ENCODE measurements at places on chromosomes 4 and X.

DNA sequence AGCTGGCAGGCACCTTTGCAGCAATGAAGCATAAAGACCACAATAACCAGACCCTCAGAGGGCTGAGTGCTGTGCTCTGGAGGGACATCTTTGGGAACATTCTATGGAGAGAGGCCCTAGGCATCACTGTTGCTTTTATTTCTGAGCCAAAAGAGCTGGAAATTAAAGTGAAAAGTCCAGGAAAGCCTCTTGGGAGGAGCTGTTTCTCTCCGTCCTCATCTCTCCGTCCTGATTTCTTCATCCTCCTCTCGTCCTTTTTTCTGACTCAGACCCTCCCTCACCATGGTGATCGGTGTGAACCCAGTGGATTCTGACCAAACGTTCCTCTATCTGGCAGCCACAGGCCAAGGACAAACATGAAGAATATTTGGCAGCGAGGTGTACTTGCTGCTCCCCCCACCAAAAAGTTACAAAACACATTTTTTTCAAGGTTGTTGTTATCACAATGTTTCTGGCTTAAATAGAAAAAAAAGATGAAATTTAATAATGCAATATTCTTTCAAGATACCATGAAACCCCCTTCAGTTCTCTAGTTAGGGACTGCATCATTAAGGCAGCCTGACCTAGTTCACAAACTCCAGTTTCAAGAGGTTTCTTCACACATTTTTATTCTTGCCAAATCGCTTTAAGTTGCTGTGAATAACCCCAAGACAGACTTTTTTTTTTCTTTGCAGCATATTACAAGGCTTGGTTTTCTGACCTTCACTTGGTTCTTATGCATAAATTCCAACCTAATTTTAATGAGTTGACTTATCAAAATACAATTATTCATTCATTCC lies 80.2 kb downstream of the SCD5 start:
- DNase-seq, result no peak

DNA sequence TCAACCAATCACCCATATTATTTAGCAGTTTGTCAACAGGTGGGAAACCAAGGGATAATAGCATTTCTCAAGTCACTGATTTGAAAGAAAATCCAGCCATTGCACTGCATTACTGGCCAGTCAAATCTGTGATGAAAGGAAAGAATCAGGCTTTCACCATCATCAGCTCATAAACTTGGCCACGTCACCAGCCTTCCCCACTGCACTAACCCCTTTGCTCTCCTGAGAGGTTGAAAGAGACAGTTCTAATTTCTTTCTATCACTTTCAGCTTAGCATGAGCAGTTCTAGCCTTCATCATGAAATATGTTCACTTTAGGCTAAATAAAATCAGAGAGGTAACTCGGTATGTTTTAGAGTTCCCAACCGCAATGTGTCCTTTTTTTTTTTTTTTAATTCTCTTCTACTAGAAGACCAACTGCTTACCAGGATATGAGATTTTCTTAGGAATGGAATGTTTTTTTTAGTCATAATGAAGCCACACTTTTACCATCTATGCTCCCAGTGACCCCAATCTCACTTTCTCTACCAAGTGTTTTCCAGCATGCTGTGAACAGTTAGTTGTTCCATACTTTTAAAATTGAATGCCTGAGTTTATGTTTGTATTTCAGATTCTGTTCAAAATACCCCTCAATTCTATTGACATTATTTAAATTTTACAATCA lies 55.7 kb upstream of the SLC7A11 start:
- no peak for DNase-seq

DNA sequence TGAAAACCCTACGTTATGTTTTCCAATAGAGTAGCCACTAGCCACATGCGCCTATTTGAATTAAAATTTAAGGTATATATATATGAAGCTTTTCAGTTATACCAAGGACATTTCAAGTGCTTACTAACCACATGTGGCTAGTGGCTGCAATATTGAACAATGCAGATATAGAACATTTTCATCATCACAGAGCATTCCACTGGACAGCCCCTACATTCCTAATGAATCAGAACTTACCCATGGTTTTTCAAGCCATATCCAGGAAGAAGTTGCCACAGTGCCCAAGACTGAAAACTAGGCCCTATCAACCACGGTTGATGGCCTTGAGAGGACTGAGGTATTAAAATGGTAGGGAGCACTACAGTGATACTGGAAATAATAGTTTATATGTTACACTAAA lies 29.7 kb downstream of the NEK1 start:
- no peak for DNase-seq

DNA sequence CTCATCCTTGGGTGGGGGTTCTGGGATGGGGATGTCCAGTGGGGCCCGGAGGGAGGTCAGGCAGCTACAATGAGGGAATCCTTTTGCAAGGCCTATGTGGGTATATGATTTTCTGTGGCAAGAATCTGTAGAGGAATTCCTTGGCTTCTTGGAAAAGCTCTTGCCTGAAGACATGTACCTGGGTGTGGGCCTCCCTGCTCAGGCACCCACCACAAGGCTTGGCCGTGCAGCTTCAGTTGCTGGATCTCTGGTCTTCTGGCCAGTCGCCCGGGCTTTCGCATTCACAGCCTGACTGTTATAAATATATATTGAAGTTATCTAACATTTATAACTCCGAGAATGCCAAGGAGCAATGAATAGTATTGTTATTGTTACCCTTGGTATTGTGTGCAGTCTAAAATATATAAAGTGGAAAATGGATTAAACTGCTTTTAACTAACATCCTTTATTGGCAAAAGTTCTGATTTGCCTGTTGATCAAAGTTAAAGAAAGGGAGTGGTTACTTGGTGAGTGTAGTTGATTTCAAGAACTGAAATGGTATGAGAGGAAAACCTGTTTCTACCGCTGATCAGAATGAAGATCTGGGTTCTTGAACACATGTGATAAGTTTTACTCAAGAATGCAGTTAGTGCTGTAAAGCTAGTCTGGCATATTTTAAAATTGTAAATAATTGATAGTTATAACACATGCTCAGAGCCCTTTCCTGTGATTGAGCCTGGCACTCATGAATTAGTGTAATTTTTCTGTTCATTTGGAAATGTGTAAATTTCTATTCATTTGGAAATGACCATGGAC lies 36.0 kb downstream of the PTTG2 start:
- DNase-seq, result no peak

- DNase-seq, result no peak
Measured at GRCh38 chr4:153655002-153655541, 29.0 kb upstream of the TLR2 start.

GRCh38 chrX:3263681-3264126 lies 82.7 kb downstream of the MXRA5 start:
- no peak for DNase-seq

- no peak for DNase-seq
Measured at GRCh38 chr4:18051281-18051680, 29.7 kb upstream of the LCORL start.

DNA sequence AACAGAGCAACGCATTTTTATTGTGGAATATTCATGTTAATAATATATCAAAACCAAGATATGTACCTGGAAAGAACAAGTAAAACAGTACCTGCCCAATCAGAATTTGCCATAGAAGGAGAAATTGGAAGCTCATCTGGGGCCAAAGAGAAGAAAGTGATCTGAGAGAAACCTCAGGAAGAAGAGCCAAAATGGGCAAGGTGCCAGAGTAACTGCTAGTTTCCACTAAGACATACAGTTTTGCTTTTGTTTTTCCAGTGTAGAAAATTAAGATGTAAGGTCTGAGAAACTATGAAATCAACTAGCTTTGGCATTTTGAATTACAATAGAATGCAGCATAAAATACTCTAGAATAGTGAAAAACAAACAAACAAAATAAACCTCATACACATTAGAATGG lies 2201.2 kb downstream of the ARAP2 start:
- DNase-seq, result no peak

- DNase-seq, result no peak
Measured at GRCh38 chr4:139602776-139603360, 46.8 kb upstream of the SETD7 start.

DNA sequence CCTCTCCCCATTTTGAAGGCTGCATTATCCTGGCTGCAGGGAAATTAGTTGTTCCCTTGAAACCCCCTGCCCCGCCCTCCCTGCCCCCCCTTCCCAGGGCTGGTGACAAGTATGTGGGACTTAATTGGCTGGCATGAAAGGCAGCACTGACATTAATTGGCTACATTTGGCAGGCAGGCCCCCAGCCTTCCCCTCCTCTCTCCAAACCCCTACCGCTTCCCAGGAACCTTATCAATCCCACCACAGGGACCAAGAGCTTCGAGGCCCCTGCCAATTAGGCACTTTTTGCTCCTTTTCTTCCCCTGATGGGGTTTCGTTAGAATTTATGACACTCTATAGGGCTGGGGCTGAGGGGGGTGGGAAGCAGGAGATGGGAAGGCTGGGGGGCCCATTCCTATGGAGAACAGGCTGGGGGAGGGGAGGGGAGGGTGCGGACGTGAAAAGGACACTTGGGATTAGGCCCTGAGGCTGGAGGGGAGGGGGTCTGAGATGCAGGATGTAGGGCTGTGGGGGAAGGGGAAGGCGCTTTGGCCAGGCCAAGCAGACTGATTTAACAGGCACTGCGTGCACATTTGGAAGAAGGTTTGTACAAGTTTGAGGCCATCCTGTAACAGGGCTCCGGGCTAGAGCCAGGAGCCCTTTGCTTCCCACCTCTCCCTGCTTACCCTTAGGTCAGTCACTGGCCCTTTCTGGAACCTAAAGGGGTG lies 52.2 kb downstream of the EFNB1 start:
- DNase-seq, result no peak

DNA sequence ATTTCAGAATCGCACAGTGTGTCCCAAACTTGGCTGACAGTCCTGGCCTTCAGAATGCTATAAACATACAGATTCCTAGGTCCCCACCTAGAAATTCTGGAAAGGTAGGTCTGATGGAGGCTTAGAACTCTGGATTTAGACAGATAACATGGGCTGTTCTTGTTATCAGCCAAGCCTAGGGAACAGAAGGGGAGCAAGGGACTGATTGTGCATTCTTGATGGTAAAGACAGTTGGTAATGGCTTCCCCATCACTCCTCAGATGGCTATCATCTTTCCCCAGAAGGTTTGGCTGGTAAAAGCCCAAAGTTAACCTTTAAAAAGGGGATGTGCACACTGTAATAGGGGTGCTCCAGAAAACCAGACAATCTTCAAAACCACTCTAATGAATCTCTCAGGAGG lies 35.7 kb downstream of the DIPK2B start:
- no peak for DNase-seq

All from endothelial cell (in vitro differentiated cells).